T follicular helper cell (primary cell): ENCODE measurements at places on chromosomes 2 and 18.

- DNase-seq = no peak
These were observed 33.3 kb upstream of the PIK3C3 start for GRCh38 chr18:41921770-41922169.

DNA sequence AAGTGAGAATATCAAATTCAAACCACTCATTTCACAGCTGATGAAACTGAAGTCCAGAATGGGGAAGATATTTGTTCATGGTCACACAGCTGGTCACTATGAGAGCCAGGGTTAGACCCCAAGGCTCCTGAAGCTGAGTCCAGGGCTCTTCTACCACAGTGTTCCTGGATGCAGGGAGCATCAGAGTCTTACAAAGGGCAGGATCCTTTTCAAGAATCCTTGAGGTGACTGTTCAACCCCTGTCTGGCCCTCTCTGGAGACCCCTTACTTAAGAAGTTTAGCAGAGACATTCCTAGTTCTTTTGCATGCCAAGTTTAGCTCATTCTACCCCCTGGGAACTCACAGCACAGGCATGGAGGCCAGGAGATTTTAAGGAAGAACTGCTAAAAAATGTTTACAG lies 15.7 kb downstream of the PROKR1 start:
- DNase-seq = no peak

DNA sequence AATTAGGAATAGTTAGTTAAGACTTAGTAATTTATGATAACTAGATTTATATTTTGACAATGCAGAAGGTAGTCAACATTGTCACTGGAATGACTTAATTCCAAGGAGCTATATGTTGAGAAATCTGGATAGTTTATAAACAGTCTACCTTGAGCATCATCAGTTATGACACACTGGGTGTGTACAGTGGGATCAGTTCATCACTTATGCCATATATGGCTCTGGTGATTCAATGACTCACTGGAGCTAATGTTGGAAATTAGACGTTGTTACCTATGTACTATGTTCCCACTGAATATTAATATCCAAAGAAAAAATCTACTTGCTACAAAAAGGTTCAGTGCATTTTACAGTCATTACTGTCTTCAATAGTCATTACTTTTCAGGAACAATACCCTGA lies 34.0 kb upstream of the ITPRID2 start:
- no peak for DNase-seq

DNA sequence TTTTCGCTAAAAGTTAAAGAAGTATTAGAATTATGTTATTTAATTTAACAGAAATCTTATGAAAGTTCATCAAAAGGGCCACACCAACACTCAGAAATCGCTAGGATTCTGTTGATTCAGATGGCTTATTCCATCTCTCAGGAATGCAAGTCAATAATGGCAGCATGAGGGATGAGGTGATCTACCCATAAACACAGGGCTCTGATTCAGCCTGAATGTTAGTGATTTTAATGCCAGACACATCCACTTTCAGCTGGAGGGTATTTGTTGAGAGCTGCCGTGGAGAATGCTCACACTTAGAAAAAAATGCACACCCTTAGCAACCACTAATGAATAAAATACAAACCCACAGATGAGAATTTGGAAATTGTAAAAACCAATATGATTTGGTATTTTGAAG lies 173.3 kb upstream of the ERBB4 start:
- DNase-seq = no peak

- DNase-seq = no peak
These were observed 857 bp upstream of the CROCC2 start for GRCh38 chr2:240905176-240905781.

DNA sequence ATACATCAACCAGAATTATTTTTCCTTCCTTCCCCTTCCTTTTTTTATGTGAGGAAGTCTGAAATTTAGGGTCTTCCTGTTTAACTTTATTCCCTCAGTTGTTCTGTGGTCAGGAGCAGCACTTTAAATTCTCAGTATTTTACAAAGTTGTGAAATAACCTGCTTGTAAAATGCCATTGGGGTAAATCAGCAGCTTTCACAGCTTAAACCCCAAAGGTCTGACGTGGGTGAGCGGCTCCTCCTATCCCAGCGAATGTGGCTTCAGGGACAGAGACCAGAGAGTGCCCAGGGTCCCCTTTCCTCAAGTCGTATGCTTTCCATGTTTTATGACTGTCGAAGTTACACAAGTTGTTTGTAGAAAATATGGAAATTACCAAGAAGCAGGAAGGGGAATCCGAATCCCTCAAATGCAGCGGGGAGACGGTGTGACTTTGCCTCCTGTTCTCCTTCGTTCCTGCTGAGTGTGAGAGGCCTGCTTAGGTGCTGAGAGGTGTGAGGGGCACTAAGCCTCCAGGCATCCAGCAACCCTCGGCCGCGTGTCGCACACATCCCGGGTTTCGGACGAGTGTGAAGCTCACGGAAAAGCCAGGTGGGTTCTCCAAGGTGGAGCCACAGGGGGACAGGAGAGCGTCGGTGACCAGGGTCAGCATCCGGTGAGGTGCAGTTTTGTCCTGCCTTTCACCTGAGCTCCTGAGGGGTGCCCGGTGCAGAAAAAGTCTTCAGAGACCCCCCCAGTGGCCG lies 10.8 kb upstream of the KCNG2 start:
- DNase-seq = no peak

GRCh38 chr2:63992061-63992685 lies 27.1 kb downstream of the VPS54 start:
- no peak for DNase-seq

GRCh38 chr2:239034561-239035341 lies 186.9 kb downstream of the TWIST2 start:
- DNase-seq = no peak

GRCh38 chr2:64866797-64867196 lies 122.4 kb upstream of the SLC1A4 start:
- DNase-seq = no peak

GRCh38 chr18:23113576-23113975 lies 21.7 kb upstream of the CABLES1 start:
- no peak for DNase-seq

GRCh38 chr2:178157574-178157973 lies 36.7 kb upstream of the OSBPL6 start:
- no peak for DNase-seq

- no peak for DNase-seq
These were observed 51.0 kb upstream of the THOC1 start for GRCh38 chr18:318791-319291.

GRCh38 chr18:74425161-74425560 lies 31.9 kb downstream of the DIPK1C start:
- no peak for DNase-seq
